ENCODE measurements at places on chromosomes 12 and 14. TPM values are rescaled to one million over a fixed set of nuclear protein-coding genes. Genes with fewer than 3 reads are reported as not detected.
A peak's percentile ranks its signal among the peaks of the same experiment; 100 is the strongest.

CD163L1 gene
- total RNA-seq = 16.7 TPM

DNA sequence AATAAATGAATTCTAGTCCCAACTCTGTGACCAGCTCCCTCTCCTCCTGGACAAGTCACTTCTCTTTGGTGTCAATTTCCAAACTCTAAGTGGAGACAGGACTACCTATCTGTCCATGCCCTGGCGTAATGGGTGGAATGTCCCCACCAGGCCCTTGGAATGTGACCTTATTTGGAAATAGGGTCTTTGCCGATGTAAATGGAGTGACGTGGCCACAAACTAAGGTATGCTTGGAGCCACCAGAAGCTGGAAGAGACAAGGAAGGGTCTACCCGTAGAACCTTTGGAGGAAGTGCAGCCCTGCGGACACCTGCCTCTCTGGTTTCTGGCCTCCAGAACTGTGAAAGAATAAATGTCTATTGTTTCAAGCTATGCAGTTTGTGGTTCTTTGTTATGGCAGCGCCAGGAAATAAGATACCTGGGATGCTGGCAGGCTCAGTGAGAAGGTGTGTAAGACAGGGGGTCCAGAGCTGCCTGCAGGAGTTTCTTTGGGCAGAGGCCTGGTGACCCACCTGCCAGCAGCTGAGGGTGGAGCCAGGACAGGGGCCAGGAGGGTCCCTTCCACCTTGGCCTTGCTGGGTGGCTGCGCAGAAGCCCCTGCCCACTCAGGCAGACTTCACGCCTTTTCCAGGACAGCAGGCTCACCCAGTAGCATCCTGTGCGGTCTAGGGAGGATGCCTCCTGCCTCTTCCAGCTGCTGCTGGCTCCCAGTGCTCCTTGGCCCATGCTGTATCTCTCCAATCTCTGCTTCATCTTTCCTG is 45.8 kb downstream of the ARL6IP4 start:
- no peak overlapping the region for H3K4me3 ChIP-seq
- no peaks in the 10 kb centered on the region for H3K27me3 ChIP-seq
- no peak for DNase-seq
- no peaks in the 10 kb centered on the region for H3K4me1 ChIP-seq
- H3K27ac ChIP-seq = no peak overlapping the region

DNA sequence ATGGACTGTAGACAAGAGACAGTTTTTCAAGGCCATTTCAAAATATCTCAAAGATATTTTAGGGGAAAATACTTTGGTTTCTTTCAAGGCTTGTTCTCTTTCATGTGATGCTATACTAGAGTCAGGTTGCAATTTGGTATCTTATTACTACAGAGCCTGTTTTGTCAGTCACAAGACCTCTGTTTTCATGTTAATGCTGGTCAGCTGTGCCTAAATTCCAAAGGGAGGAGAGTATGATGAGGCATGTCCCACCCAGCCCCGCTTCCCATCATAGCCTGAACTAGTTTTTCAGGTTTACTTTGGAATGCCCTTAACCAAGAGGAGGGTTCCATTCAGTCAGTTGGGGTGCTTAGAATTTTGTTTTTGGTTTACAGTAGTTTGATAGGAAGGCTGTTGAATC is 52.6 kb downstream of the GPHB5 start:
- no peak overlapping the region for H3K27ac ChIP-seq
- peaks cover 5% of the 10 kb centered on the region for H3K36me3 ChIP-seq
- DNase-seq = no peak
- H3K27me3 ChIP-seq = no peaks in the 10 kb centered on the region
- no peak overlapping the region for H3K4me3 ChIP-seq
- H3K4me1 ChIP-seq = peaks cover 18% of the 10 kb centered on the region

DNA sequence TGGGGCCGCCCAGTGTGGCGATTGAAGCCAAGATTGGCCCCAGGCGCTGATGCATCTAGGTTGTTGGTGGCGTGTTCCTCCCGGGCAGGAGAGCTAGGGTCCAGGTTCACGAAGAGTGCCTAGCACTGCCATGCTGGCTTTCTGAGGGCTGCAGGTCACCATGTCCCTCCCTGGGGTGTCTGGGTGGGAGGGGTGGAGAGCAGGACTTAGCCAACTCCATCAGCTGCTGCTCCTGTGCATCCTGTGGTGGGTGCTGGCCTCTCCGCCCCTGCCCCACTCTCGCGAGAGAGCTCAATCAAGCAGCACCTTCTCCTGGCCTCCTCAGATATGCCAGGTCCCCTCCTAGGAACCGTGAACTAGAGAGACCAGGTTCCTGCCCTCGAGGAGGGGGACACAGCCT is 1.8 kb downstream of the TRMT61A start:
- peaks cover 56% of the 10 kb centered on the region for H3K36me3 ChIP-seq
- no peaks in the 10 kb centered on the region for H3K27me3 ChIP-seq
- H3K4me1 ChIP-seq = no peaks in the 10 kb centered on the region
- no peak overlapping the region for H3K4me3 ChIP-seq
- no peak for DNase-seq

LTBP2 gene
- total RNA-seq = 67.1 TPM

ANKS1B gene
- 37.7 TPM for total RNA-seq

DNA sequence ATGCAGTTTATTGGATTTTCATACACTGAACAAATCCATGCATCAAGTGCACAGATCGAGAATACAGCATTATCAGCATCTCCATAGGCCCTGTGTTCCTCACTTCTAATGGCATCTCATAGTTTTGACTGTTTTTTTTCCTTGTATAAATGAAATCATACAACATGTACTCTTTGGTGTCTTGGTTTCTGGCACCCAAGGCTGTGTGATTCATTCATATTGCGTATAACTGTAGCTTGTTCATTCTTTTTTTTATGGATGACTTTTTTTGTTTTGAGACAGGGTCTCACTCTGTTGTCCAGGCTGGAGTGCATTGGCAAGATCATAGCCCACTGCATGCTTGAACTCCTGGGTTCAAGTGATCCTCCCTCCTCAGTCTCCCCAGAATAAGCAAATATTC is 14.3 kb downstream of the RASSF8 start:
- H3K27me3 ChIP-seq = no peaks in the 10 kb centered on the region
- peak overlapping the region; percentile 69 for H3K27ac ChIP-seq
- H3K4me1 ChIP-seq = peaks cover 9% of the 10 kb centered on the region
- H3K4me3 ChIP-seq = no peak overlapping the region
- DNase-seq = no peak

GDF3 gene
- total RNA-seq = not detected

GRCh38 chr12:46815809-46816208 is 10.0 kb downstream of the SLC38A4 start:
- H3K27me3 ChIP-seq = no peaks in the 10 kb centered on the region
- no peak overlapping the region for H3K4me3 ChIP-seq
- no peaks in the 10 kb centered on the region for H3K4me1 ChIP-seq

- H3K36me3 ChIP-seq = no peaks in the 10 kb centered on the region
- no peak for DNase-seq
- H3K4me3 ChIP-seq = no peak overlapping the region
- H3K27me3 ChIP-seq = no peaks in the 10 kb centered on the region
- H3K27ac ChIP-seq = no peak overlapping the region
Observed at GRCh38 chr14:104392001-104392395, 187.6 kb upstream of the C14orf180 start.

DNA sequence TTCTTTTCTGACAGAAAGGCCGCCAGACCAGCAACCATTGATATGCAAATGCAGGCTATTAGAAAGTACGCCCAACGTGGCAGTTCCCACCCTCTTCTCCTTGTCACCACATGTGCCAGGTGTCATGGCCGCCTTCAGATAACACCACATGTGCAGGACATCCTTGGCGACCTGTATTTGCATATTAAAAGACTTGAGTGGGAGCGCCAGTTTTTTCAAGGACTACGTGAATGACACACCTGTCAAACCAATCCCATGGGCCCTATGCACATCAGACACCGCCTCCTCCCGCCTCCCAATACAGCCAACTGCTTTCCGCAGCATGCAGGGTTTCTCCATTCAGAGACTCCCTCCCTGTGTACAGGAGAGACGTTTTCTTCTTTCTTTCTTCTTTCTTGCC is 318.6 kb upstream of the FAR2 start:
- H3K36me3 ChIP-seq = no peaks in the 10 kb centered on the region
- H3K4me1 ChIP-seq = no peaks in the 10 kb centered on the region
- no peak overlapping the region for H3K27ac ChIP-seq
- no peak overlapping the region for H3K4me3 ChIP-seq
- no peaks in the 10 kb centered on the region for H3K27me3 ChIP-seq

DNA sequence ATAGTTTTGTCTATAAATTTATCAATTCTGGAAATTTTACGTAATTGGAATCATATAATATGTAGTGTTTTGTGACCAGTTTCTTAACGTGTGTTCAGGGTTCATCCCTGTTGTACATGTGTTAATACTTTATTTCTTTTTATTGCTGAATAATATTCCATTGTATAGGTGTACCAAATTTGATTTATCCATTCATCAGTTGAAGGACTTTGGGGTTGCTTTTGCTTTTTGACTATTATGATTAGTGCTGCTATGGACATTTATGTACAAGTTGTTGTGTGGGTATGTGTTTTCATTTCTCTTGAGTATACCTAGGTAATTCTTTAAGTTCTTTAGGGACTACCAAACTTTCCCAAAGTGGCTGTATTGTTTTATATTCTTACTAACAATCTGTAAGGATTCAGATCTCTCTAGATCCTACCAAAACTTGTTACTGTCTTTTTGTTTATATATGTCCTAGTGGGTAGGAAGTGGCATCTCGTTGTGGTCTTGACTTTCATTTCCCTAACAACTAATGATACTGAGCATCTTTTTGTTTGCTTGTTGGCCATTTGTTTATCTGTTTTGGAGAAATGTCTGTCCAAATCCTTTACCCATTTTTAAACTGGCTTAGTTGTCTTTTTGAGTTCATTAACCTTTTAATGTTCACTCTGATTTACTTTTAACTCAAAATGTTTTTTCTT is 14.9 kb downstream of the VRK1 start:
- no peak overlapping the region for H3K27ac ChIP-seq
- DNase-seq = no peak
- no peaks in the 10 kb centered on the region for H3K36me3 ChIP-seq

DNA sequence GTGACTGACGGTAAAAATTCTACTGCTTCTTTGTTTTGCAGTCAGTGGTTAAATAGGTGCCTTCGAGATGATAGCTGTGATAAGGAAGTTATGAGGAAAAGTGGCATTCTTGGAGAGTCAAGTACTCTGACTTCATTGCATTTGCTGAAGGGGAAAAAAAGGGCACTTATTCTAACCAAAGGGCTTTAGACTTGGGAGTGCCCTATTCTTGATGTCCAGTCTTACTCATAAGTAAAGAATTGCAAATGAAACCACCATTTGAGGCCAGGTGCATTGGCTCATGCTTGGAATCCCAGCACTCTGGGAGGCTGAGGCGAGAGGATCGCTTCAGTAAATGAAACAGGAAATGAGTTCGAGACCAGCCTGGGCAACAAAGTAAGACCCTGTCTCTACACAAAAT is 40.3 kb downstream of the BRAP start:
- DNase-seq = no peak
- no peak overlapping the region for H3K4me3 ChIP-seq
- H3K36me3 ChIP-seq = peaks cover 21% of the 10 kb centered on the region
- H3K27ac ChIP-seq = no peak overlapping the region
- H3K27me3 ChIP-seq = no peaks in the 10 kb centered on the region

- H3K27me3 ChIP-seq = no peaks in the 10 kb centered on the region
- DNase-seq = no peak
- peak overlapping the region; percentile 99 for H3K27ac ChIP-seq
- H3K4me1 ChIP-seq = peaks cover 27% of the 10 kb centered on the region
- no peak overlapping the region for H3K4me3 ChIP-seq
Observed at GRCh38 chr14:49769581-49770211, 1.7 kb downstream of the KLHDC2 start.

DNA sequence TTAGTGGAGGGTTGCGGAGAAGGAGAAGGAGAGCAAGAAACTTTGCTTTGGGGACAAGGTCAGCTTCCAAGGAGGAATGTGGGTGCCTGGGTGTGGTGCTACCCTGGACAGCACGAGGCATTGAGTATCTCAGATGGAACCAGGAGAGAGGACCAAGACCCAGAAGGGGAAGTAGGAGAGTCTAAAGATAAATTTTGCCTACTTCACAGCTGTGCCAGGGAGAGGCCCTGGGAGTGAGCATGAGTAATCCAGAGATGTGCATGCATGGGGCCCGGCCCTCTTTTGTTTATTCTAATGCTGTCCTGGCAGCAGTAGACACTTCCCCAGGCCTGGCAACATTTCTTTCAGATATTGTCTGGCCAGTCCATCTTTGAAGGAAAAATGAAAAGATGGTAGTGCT is 49.5 kb upstream of the GNPNAT1 start:
- peaks cover 14% of the 10 kb centered on the region for H3K4me1 ChIP-seq
- DNase-seq = peak; percentile 20
- H3K36me3 ChIP-seq = no peaks in the 10 kb centered on the region
- H3K27me3 ChIP-seq = no peaks in the 10 kb centered on the region

DNA sequence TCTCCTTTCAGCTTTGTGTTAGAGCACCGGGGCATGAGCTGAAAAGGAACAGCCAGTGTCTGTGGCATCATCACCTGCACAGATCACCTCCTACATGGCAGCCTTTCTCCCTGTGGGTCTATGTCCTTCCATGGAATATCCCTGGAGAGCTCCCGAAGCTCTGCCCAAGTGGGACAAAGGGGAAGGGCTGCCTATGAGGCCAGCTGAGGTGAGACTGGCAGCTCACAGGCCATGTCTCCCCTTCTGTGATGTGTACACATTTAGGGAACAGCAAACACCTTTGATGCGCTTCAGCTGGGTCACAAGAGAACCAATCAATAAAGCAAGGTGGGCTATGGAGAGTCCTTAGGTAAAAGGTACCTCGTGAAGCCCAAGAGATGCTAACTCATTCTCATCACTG is 4.1 kb downstream of the PROX2 start:
- H3K27ac ChIP-seq = no peak overlapping the region
- no peak overlapping the region for H3K4me3 ChIP-seq
- H3K4me1 ChIP-seq = peaks cover 10% of the 10 kb centered on the region

GRCh38 chr12:85357609-85358008 is 77.6 kb downstream of the ALX1 start:
- H3K36me3 ChIP-seq = no peaks in the 10 kb centered on the region
- H3K27me3 ChIP-seq = no peaks in the 10 kb centered on the region
- no peak overlapping the region for H3K27ac ChIP-seq
- no peak for DNase-seq
- H3K4me1 ChIP-seq = no peaks in the 10 kb centered on the region

GRCh38 chr12:1091350-1091749 is 100.3 kb downstream of the ERC1 start:
- DNase-seq = no peak
- no peaks in the 10 kb centered on the region for H3K36me3 ChIP-seq
- peaks cover 6% of the 10 kb centered on the region for H3K4me1 ChIP-seq

GRCh38 chr14:68523989-68524725 is 268.7 kb downstream of the ZFP36L1 start:
- no peak overlapping the region for H3K4me3 ChIP-seq
- H3K27ac ChIP-seq = peak overlapping the region; percentile 86
- H3K36me3 ChIP-seq = no peaks in the 10 kb centered on the region
- DNase-seq = no peak

DNA sequence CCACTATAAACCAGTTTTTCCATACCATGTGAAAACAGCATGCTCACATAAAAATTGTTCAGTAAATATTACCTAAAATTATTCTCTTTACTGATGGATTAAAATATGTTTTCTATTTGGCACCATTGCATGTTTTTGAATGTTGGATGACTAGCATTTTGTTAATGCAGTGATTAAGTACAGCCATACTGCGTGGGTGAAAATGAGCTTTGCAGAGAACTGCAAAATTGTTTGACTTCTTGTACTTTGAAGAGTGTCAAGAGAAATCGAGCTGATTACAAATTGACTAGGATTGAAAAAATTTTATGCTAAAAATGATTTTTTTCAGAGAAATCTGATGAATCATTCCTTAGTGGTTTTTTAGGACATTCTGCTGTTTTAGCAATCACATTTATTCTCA is 452.9 kb downstream of the RPL10L start:
- no peak for DNase-seq
- no peaks in the 10 kb centered on the region for H3K4me1 ChIP-seq
- no peak overlapping the region for H3K4me3 ChIP-seq
- no peaks in the 10 kb centered on the region for H3K27me3 ChIP-seq

GRCh38 chr12:4041187-4041885 is 168.1 kb upstream of the PARP11 start:
- no peaks in the 10 kb centered on the region for H3K4me1 ChIP-seq
- H3K4me3 ChIP-seq = no peak overlapping the region
- no peaks in the 10 kb centered on the region for H3K36me3 ChIP-seq
- no peak overlapping the region for H3K27ac ChIP-seq
